ENCODE measurements at places on chromosomes 3 and 15.

DNA sequence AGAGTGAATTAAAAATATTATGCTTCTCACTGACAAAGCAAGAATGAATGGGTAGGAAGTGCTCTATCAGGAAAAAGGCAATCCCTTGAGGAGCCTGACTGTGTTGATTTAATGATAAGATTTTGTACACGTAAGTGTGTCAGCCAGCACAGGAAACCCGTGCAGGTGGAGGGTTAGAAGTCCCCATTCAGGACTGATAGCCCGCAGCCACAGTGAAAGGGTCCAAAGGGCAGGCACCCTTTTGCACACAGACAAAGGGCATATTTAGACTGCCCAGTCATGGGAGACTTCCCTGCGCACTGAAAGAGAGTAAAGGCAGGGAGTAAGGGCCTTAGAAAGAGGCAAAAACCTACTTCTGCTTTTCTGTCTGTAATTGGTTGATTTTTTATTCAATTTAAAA is 26.4 kb upstream of the SKIL start:
- no peak for DNase-seq

- no peak for DNase-seq
Observed at GRCh38 chr15:80861731-80862170, 82.6 kb downstream of the CEMIP start.

DNA sequence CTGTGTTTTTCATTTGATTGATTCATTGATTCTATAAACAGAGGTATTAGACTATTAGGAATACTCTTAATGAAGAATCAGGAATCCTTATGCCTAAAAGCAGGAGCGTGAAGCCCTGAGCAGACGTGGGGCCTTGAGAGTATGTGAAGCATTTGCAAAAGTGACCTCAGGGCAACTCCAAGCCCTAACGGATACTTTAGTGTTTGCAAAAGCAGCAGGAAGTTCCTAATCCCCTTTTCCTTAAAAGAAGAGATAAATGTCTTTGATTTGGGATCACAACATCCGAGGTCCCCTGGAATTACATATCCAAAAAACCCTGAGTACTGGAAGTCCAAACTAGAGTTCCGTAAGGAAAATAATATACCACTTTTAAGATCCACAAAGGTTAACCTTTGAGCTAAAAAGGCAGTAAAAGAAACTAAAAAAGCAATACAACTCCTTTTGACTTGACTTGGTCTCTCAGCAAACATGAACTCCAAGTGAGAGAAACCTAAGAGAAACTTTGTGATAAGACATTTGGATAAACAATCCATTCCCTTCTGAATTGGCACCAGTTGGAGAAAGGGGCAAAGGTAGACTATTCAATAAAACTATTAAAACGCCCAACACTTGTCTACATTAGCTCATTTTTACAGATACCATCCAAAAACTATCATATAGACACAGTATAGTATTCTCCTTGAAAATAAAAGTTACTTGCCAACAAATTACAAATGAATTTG is 27.4 kb downstream of the PRTG start:
- no peak for DNase-seq

DNA sequence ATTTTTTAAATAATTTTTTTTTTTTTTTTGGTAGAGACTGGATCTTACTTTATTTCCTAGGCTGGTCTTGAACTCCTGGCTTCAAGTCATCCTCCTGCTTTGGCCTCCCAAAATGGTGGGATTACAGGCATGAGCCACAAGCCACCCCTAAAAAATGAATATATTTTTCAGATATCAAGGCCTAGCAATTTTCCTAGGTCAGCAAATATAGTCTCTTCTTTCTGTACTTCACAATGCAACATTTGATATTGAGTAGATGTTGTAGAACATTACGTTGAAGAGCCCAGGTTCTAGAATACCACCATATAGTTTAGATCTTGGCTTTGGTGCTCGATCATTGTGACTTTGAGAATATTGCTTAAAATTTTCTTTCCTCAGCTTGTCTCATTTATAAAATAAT is 437.9 kb downstream of the CNTN4 start:
- DNase-seq: no peak

DNA sequence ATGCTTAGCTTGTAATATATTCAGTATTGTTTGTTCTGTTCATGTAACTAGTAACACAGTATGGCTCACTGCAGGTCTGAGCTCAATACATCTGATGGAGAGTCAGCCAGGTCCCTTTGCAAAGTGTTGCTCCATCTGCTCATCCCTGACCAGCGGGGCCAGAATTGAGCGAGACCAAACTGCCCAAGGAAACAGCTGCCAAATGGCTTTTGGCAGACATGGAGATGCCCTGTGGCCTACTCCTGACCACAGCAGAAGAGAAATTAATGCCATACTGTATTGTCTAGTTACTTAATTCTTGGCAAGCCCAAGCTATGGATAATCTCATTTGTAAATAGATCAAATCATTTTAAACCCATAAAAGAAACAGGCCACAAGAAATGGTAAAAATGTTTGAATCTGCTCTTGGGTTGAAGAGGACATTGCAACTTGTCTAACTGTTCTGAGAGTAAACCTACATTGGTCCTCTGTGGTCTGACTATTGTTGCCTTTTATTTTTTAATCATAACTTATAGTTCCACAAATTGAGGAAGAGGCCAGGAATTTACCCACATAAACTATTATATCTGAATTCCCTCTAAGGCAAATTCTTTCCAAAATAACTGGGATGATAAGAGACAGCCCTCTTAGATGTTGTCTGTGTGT is 209.5 kb downstream of the EBLN2 start:
- no peak for DNase-seq

DNA sequence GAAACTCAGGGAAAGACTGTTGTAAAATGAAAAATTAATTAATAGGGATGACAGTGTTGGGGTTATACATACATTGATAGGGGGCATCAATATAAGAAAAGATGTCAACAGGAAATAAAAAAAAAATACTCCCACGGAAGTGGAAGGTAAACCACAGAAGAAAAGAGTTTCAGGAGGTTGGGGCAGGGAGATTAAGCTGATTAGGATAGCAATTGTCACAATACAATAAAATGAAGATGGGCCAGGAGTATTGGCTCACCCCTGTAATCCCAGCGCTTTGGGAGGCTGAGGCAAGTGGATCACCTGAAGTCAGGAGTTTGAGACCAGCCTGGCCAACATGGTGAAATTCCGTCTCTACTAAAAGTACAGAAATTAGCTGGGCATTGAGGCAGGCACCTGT is 536.1 kb downstream of the AGBL1 start:
- DNase-seq: no peak

- DNase-seq: no peak
Observed at GRCh38 chr3:126958638-126959085, 24.3 kb upstream of the PLXNA1 start.

GRCh38 chr3:194339356-194339755 is 11.8 kb downstream of the CPN2 start:
- no peak for DNase-seq

DNA sequence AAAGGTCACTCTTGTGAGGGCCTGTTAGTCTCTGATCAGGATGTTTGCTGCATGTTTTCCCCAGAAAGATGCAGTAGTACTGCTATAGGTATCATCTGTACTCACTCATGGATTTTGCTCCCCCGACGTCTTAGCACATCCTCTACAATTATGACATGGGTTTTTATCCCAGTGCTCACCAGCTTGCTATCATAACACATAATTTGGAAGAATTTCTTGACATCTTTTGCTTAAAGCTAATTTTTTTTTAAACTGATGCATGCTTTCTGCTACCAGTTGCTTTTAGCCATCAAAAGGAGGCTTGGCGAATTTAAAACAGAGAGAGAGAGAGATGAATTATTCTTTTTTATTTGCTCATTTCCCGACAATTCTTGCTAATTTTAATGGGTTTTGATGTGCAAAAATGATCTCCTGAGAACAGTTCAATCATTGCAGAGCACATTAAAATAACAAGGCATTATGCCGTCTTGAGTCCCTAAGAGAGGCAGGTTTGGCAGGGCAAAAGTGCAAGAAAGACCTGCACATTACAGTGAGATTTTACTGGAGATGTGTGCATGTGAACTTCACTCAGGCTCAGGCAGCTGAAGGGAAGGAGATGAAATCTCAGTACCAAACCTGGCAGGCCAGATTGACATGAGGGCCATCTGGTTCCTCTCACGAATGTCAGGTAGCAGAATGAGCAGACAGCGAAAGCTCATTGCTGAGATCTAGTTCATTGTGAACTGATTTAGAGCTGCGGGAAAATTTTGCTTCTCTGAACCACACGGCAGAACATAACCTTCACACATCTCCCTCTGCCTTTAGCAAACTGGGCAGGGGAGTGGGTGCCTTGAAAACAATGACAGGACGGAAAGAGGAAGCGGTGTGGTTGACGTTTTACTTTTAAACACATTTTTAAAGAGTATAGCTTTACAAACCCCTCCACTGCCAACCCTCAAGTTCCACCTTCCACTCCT is 25.9 kb upstream of the GOLGA8B start:
- DNase-seq: no peak

DNA sequence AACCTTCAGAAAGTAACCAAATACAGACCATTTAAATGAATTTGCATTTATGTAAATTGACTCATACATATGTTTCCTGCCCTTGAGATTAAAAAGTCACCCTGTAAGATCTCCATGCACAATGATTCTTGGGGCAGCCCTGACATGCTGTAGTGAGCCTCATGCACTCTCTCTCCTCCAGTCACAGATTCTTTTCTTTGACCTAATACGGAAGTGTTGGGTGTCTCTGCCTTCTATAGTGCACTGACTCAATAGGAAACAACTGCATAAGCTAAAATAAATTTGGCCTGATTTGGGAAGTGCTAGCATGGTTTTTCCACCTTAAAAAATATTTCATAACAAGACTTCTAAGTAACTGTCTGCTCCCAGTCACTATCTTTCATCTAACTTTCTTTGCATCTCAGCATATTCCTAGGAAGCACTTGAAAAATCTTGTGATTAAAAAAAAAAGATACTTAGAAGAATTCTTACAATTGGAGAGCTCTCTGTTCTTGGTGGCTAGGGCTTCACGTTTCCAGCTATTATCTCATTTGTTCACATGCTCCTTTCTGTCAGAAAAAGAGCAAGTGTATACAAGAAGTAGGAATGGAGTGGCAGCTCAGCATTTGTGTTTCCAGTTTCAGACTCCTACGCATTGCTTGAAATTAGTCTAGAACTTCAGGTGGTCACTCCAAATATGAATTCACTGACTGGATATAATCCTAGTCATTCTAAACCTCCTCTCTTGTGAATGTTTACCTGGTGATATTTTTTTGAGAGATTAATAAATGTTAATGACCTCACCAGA is 207.9 kb upstream of the COL8A1 start:
- DNase-seq: no peak

DNA sequence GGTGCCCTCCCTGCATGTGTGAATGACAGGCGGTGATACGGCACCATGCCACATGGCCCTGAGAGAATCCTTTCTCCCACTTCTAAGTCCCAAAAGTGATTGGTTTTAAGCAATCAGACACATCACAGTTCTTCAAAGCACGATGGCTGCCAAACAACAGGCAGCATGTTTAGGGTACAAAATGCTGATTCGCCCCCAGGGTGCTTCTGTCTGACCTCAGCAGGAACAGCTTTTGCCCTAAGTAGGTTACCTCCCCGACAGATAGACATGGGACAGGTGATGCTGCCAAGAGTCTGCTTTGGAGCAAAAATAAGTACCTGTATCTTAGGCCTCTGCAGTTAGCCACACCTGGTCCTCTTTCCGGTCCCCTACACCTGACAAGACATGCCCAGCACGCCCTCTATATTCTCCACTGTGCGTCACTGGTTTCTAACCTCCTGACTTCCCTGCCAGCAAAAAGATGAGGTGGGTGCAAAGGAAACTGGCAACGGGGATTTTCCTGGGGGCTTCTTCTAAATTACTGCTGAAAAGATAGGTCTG is 549.8 kb downstream of the FOXP1 start:
- DNase-seq: no peak

Measured in activated CD4-positive, alpha-beta T cell treated with anti-CD3 and anti-CD28 coated beads, Interleukin-2, amount 50 U/mL, for 24 hours (primary cell).